ENCODE measurements at places on chromosomes 3 and 15. TPM values are rescaled to one million over a fixed set of nuclear protein-coding genes. Genes with fewer than 3 reads are reported as not detected.

HIGD2B gene
- polyA plus RNA-seq, result 0.09 TPM

GORASP1 gene
- 40.1 TPM for polyA plus RNA-seq

GATM gene
- polyA plus RNA-seq, result 8.1 TPM

ICE2 gene
- 9.6 TPM for polyA plus RNA-seq

PARP15 gene
- polyA plus RNA-seq, result 0.79 TPM

THSD4 gene
- 1.6 TPM for polyA plus RNA-seq

FBXO40 gene
- 0.07 TPM for polyA plus RNA-seq

SLC6A11 gene
- 0.07 TPM for polyA plus RNA-seq
